ENCODE measurements at places on chromosomes 1 and 21.

GRCh38 chr1:167616521-167616920, 13.5 kb upstream of the RCSD1 start:
- DNase-seq, result no peak

GRCh38 chr1:183590244-183591191, at the start of gene NCF2:
Gene NCF2, minus strand, starts transcription at chr1:183590459. Its CDS starts 130 bp downstream, at chr1:183590329.
- DNase-seq, result no peak

DNA sequence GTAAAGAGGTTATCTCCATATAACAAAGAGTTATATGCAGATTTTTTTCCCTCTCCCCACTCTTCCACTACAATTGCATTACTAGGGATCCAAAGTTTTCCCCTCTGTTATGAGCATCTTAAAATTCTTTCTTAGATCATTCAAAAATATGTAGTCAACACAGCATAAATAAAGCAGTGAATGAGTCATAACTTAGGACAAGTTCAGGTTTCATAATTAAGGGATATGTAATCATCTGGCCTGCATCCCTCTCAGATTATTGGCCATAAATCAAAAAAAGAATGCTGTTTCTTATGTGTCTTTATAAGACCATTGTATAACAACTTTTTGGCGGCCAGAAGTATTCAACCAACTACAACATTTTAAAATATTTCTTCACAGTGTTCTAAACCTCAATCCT, 1526.1 kb downstream of the KCNT2 start:
- no peak for DNase-seq

- DNase-seq, result no peak
These were observed 29.7 kb upstream of the LGALS8 start for GRCh38 chr1:236494082-236494481.

GRCh38 chr21:31537872-31538576, 121.5 kb upstream of the SOD1 start:
- no peak for DNase-seq

GRCh38 chr1:7853684-7854026, 790 bp upstream of the UTS2 start:
- no peak for DNase-seq

- DNase-seq, result no peak
These were observed 17.5 kb downstream of the LRRIQ3 start for GRCh38 chr1:74180490-74180889.

GRCh38 chr1:13732971-13733667, 33.1 kb downstream of the PRDM2 start:
- DNase-seq, result no peak

DNA sequence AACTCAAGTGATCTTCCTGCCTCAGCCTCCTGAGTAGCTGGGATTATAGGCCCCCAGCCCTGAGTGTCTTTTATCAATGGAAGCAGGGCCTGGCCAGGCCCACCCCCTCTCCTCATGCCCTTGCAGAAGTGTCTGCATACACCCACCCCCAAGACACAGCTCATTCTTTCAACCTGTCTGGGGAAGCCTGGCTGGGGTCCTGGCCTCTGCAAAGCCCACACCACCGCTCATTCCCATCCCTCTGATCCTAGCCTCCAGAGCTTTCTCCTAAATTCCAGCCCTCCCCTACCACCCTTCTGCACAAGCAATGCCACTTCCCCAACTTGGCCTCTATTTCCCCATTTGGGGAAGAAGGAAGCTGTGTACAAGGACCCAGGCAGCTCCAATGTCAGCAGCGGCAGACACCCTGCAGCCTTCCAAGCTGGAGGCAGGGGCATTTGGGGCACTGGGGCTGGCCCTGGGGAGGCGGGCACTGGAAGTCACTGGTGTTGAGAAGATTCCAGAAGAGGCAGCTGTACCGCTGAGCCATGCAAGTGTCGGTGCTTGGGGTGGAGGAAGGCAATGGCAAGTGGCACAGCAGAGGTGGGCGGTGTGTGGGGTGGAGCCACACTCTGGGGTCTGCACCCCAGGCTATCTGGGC, 33.7 kb upstream of the ARF1 start:
- DNase-seq, result no peak

DNA sequence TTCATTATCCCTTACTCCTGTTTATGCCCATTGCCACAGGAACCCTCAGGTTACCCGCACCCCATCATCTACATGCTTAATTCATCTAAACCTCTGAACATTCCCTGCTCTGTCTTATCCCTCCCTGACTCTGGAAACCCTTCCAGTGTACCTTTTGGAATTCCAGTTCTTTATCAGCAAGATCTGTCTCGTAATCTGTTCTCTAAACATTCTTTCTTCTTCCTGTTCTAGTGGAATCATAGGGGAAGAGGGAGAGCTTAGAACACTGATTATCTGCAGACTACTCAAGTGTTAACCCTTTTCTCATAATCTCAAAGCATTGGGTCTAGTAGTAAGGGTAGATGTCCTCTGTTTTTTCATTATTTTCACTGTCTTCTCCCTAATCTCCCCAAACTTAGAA, 159.8 kb downstream of the PIK3R3 start:
- no peak for DNase-seq

DNA sequence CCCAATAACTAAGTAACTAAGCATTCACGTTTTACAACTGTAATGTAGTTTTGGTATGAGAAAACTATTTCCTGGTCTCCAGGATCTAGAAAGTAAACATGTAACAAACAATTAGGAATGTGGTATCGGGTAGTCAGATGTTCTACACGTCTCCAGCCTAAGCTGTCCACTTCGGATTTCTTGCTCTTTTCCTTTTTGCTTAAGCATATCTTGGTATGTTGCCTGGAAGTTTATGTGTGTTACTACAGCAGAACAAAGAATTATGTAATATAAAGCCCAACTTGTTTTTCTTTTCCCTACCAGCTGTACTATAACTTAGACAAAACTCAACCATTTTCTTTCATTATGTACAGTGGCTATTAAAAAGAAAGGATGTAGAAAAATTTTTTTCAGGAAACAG, 20.4 kb upstream of the WARS2 start:
- DNase-seq, result no peak

DNA sequence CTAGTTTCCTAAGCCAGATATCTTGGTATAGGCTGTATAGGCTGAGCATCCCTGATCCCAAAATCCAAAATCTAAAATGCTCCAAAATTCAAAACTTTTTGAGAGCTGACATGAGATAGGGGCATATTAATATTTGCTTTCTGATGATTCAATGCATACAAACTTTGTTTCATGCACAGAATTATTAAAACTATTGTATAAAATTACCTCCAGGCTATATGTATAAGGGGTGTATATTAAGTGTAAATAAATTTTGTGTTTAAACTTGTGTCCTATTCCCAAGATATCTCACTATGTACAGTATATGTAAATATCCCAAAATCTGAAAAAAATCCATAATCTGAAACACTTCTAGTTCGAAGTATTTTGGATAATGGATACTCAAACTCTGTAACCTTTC, 2.6 kb downstream of the WDR64 start:
- DNase-seq, result no peak

DNA sequence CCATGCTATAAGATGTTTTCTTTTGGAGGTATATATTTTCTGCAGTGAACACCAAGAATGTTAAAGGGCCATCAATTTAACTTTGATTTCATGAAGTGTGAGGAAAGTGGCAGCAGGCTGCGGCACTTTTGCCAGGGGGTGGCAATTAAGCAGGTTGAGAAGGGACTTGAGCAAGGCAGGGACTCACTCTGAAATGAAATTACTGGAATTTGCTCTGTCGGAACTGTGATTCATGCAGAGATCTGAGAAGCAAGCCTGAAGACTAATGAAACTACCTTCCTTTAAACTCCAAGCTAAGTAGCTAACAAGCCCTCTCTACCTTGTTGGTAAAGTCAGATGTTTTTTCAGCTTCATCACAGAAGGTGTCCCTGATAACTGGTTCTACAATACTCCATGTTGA, 441.6 kb downstream of the SIPA1L2 start:
- DNase-seq, result no peak

DNA sequence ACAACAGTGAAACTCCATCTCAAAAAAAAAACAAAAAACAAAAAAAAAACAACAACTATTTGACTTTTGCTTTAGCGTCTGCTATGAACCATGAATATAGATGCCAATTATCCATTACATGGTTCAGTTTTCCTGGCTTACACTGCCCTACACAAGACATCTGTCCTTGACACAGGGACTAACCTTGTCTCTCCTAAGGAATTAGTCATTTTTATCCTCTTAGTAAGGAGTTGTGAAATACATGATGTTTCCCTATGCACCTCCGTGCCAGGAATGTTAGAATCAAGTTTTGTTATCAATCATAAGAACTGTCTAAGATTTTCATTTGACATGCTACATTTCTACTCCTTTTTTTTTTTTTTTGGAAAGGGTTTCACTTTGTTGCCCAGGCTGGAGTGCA, 241.8 kb downstream of the KIF26B start:
- no peak for DNase-seq

DNA sequence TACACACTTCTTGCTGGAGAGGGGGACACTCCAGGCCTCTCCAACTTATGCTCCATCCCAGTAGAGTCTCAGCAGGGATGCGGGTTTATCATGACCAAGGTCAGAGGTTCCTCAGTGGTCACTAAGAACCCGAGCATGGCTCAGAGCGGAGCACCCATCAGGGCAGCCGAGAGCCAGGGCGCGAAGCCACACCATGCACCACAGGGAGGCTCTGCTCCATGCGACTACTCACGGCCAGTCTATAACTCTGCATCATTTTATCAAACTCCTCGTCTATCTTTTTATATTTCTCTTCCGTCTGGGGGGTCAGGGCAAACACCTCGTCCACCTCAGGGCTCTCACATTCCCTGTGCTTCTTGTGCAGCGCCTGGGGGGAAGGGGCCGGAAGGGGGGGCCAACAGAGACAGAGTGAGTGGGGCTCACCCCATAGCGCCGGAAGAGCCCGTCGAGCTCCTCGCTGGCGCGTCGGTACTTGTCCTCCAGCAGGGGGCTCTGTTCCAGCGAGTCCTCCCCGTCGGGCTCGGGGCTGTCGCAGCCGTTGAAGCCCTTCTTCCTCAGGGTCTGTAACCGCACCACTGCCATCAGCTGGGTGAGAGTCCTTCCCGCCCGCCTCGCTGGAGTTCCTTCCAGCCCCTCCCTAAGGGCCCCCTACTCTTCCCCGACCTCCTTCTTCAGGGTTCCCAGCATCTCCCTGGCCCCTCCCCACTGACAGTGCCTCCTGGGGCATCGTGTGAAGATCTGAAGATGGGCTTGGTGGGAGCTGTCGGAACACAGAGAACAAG, 20.0 kb downstream of the MEF2D start:
- DNase-seq, result no peak

GRCh38 chr1:236922190-236922589, 82.1 kb downstream of the MT1HL1 start:
- no peak for DNase-seq

GRCh38 chr1:78301141-78301540, 189.6 kb upstream of the PTGFR start:
- no peak for DNase-seq

GRCh38 chr1:7331926-7332535, 439.1 kb upstream of the VAMP3 start:
- DNase-seq, result no peak

DNA sequence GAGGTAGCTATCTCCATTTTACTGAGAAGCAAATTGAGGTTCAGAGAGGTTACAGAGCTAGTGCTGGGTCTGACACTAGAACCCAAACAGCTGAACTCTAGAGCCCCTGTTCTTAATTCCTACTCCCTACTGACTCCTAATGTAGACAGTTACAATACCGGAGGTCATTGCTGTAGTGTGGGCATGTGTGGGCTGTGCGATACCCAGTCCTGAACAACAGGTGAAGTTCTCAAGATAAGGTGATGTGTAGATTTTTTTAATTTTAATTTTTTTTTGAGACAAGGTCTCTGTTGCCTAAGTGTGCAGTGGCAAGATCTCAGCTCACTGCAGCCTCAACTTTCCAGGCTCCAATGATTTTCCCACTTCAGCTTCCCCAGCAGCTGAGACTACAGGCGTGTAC, 1.6 kb upstream of the RHOC start:
- no peak for DNase-seq

DNA sequence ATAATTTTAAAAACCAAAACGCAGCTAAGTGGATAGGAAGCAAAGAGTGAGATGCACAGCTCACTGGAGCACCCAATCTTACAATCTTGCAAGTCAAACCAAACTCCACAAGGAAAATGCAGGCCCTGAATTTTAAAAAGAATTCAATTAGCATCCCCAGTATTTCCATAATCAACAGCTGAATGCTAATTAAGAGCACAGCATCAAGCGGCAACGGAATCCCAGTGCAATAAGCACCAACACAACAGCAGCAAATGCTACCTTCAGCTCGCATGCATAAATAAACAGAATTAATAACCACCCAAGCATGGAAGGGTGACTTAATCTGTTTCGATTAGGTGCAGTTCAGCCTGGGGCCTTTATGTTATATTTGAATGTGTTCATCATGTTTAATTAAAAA, 142.9 kb downstream of the SLC45A1 start:
- DNase-seq, result no peak

DNA sequence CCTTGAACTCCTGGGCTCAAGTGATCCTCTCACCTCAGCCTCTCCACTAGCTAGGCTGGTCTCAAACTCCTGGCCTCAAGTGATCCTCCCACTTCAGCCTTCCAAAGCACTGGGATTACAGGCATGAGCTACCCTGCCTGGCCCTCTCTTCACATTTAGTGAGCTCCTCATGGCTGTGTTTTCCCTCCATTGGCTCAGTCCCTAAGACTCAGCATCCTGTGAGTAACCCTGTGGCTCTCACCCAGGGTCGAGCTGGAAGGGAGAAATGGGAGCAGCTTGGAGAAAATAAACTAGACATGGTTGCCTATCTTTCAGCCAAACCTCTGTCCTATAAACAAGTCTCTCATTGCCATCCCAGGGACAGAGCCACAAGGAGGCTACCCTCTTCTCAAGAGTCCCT, 17.5 kb downstream of the NCF2 start:
- no peak for DNase-seq

DNA sequence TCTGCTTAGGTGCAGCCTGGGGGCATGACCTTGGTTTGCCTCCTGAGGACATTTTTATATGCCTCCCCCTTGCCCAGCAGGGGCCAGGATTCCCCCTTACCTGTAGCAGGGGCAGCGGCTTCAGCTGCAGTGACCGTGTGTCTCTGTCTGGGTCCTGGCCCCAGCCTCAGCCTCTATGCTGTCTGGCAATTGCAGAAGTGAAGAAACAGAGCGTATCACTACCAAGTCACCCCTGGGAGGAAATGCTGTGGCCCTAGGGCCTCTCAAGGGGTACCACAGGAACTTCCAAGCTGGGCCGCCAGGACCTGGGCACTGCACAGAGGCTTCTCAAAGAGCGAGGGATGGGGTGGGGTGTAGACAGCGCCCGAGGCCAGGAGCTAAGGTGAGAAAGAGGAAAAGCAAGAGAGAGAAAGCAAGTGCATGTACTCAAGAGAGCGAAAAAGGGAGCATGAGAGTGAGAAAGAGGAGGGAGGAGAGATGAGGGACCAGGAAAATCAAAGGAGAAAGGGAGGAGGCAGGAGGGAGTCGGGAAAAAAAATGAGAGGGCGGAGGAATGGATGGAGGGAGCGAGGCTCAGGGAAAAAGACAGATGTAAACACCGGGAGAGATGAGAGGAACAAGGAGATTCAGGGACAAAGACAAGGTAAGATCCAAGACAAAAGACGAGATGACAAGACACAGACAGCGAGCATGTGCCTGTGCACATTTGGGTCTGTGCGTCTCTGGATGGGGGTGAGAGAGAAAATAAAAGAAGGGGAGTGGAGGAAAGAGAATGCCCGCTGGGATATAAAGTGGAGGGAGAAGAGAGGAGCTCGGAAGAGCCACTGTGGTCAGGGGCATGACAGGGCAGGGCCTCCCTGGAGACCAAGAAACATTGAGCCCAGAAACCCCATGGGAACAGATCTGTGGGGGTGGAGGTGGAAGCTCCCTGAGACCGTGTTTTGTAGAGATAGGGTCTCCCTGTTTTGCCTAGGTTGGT, at the start of gene PTAFR:
Gene PTAFR, minus strand, starts transcription at position 199 of the 979 bp plus-strand sequence. CDS start 25,669 bp downstream, outside the sequence.
- no peak for DNase-seq
